ENCODE measurements at places on chromosomes 6 and 20. TPM values are rescaled to one million over a fixed set of nuclear protein-coding genes. Genes with fewer than 3 reads are reported as not detected.

DNA sequence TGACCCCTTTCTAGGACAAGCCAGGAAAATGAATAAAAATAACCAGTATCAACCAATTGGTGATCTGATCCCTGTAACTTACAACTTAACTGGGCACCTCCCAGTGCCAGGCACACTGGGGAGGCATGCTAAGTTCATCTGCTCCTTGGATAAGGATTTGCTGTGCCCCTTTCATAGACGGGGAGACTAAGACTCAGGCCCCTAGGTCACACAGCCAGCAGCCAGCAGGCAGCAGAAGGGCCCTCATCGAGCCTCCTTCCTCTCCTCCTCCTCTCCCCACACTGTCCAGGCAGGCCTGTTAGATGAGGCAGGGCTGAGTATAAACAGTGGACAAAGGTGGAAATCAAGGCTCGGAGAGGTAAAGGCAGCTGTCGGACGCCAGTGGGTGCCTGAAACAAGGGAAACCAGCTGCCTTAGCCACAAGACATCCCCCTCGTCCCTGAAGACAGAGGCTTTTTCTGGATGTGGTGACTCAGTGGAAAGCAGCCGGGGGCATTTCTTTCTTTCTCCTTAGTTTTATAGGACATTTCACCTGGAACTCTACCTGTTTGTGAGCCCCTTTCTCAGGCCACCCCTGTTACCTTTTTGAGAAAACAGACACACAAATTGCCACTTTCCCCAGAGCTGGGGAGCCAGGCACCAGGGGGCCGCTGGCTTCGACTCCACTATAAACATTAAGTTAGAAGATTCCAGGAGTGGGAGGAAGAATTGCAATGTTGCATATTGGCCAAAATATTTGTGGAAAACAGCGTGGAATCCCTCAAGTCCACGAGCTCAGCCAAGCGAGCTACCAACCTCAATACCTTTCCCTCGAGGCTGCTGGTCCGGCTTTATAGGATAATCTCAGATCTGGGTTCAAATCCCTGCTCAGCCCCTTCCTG is 166.0 kb downstream of the PREX1 start:
- no peaks in the 10 kb centered on the region for H3K4me1 ChIP-seq
- no peak overlapping the region for H3K27ac ChIP-seq
- DNase-seq = no peak
- H3K4me3 ChIP-seq = no peak overlapping the region

DNA sequence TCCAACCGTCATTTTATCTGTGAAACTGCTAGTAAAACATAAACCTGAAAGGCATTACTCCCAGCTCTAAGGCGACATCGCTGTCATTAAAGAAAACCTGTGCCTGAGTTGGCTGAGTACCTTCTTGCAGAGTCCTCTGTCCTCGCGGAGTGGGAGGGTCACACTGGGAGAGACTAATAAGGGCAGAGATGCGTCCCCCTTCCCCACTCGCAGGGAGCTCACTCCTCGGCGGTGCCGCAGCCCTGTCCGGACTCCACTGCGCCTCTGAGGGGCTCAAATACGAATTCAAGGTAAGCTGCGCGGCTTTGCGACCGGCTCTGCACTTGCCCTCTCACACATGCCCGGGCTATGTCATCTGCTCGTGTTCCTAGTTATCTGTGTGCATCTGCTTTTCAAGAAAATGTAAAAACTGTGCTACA is at the start of gene COL19A1:
COL19A1 (plus strand) TSS at position 206 of the 419 bp plus-strand sequence. CDS start 13,012 bp downstream, outside the sequence.
- no peaks in the 10 kb centered on the region for H3K27me3 ChIP-seq
- DNase-seq = peak; percentile 19
- peak within 1 kb of the TSS; percentile 45 for H3K4me3 ChIP-seq
- H3K4me1 ChIP-seq = no peaks in the 10 kb centered on the region

DNA sequence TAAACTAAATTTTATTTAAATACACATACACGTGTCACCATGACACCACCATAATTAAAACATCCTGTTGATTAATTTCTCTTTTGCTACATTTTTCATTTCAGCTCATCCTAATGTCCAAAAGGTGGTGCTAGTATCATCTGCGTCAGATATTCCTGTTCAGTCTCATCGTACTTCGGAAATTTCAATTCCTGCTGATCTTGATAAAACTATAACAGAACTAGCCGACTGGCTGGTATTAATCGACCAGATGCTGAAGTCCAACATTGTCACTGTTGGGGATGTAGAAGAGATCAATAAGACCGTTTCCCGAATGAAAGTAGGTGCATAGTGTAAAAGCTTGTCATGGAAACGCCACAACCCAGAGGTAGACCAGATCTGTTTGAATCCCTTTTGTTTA is 263.4 kb downstream of the UTRN start:
- no peaks in the 10 kb centered on the region for H3K27me3 ChIP-seq
- H3K36me3 ChIP-seq = peaks cover 15% of the 10 kb centered on the region
- H3K27ac ChIP-seq = no peak overlapping the region
- no peak for DNase-seq

DNA sequence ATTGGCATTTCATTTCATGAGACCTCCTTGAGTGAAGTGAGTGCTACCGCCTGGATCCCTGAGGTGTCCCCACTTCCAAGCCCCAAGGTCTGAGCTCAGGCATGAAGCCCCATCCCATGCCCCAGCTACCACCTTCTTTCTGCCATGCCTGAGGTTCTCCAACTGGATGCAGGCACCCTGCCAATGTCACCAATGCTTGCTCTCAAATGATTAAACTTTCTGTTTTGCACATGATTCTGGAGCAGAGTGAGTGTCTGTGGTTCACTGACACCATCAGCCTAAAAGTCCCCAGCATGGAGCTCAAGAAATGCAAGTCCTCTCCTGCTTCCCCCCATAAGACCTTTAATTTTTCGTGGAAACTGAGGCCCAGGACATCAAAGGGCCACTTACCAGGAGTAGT is 43.7 kb upstream of the BPIFA2 start:
- H3K36me3 ChIP-seq = no peaks in the 10 kb centered on the region
- no peak overlapping the region for H3K4me3 ChIP-seq
- DNase-seq = no peak
- H3K27me3 ChIP-seq = peaks cover 3% of the 10 kb centered on the region

GRCh38 chr6:167698540-167698939 is 128.2 kb upstream of the AFDN start:
- H3K36me3 ChIP-seq = no peaks in the 10 kb centered on the region
- no peaks in the 10 kb centered on the region for H3K27me3 ChIP-seq
- no peak for DNase-seq
- peaks cover 6% of the 10 kb centered on the region for H3K4me1 ChIP-seq

DNA sequence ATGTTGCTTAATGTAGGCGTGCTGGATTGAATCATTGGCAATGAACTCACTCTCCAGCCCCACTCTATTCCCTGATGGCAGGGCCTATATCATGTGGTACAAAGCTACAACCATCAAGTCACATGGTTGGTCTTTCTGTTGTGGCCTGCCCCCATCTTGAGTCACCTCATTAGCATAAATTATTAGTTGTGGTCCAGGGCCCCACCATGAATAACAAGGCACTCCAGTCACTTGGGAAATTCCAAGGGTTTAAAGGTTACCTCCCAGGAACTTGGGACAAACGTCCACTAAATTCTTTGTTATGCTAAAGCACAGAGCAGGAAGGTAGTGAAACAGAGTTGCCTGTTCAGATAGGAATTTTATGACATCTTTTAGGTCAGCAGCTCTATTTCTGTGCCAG is 193.7 kb downstream of the SLC35F1 start:
- no peak for DNase-seq
- peaks cover 13% of the 10 kb centered on the region for H3K4me1 ChIP-seq
- no peak overlapping the region for H3K4me3 ChIP-seq
- no peaks in the 10 kb centered on the region for H3K36me3 ChIP-seq

DNA sequence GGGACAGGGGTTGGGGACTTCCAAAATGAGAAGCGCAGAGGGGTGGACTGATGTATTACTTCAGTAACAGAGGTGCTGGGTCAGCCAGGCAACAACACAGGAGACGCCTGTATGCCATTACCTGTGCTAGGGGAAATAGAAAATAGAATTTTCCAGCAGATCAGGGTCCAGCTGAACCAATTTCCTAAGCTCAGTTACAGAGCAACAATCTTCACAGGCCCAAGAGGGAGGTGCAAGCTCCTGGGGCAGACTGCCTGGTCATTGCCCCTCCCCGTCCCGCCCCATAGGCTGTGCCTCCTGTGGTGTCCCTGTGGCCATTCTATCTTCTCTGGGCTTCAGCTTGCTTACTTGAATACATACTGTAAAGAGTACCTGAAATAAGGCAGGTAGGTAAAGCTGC is 3.7 kb downstream of the KCNK5 start:
- DNase-seq = no peak
- peaks cover 3% of the 10 kb centered on the region for H3K36me3 ChIP-seq
- H3K27me3 ChIP-seq = no peaks in the 10 kb centered on the region
- no peak overlapping the region for H3K4me3 ChIP-seq
- H3K4me1 ChIP-seq = peaks cover 75% of the 10 kb centered on the region

- no peaks in the 10 kb centered on the region for H3K27me3 ChIP-seq
- peaks cover 2% of the 10 kb centered on the region for H3K36me3 ChIP-seq
- no peak for DNase-seq
- H3K4me1 ChIP-seq = no peaks in the 10 kb centered on the region
- no peak overlapping the region for H3K4me3 ChIP-seq
- no peak overlapping the region for H3K27ac ChIP-seq
These were observed 188.8 kb downstream of the FARS2 start for GRCh38 chr6:5450073-5450472.

VSTM2L gene
- polyA plus RNA-seq = 38.0 TPM

HLA-E gene
- polyA plus RNA-seq = 618 TPM
